ENCODE measurements at places on chromosomes 2 and 18.

GRCh38 chr18:10804126-10804525 lies 278.3 kb downstream of the NAPG start:
- DNase-seq: no peak

GRCh38 chr2:170391018-170391417 lies 213.1 kb downstream of the MYO3B start:
- DNase-seq: no peak

DNA sequence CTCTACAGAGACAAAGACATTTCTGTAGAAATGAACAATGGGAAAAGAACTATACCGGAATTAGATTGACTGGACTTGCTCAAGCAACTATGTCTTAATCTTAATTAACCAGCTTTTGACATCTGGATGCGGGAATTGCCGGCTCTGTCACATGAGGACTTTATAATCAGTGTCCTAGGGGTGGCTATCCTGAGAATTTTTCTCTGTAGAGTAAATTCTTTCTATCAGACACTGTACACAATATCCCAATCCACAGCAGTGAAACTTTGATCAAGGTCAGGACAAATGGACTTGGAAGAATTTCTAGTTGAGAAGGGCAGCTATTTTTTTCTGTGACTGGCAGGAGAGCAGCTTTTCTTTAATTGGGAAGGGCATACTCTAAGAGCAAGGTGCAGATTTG lies 322.1 kb downstream of the HRH4 start:
- no peak for DNase-seq

DNA sequence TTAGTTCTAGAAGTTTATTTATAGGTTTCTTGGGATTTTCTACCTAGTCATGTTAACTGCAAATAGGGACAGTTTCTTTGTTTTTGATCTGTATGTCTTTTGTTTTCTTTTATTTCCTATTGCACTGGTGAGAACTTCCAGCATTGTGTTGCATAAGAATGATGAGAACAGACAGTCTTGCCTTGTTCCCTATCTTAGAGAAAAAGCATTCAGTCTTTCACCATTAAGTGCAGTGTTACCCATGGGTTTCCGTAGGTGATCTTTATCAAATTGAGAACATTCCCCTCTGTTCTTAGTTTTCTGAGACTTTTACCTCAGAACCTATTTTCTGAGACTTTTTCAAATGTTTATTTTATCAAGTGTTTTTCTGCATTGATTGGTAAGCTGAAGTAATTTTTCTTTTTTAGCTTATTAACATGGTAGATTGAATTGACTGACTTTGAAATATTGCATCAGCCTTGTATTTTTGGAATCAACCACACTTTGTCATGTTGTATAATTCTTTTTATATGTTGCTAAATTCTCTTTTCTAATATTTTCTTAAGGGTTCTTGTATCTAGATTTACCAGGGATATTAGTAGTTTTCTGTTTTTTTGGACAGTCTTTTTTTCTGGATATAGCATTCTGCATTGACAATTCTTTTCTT lies 17.2 kb downstream of the MFSD6 start:
- DNase-seq: no peak

DNA sequence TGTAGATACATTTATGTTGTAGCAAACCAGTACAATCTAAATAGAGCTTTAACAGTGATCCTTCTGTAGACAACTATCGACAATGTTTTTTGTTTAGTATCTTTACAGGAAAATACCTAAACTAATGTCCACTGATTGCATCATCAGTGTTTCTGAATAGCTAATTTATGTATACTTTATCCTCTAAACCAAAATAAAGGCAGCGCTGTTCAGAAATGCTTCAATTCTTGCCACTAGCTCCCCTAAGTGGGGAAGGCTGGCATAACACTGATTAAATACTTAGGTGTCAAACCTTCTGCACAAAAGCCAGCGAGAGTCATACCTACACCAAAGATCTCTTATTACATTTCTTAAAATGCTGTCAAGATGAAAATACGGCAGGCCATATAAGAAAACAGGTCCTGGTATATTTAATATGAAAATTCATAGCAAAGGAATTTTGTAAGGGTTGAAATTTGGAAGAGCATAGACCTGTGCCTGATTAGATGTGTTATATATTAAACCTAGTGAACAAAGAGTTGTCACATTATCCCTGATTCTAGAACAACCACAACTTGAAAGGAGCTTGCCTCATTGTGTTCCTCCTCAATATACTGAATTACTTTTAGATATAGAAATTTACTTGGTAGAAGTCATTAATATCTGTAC lies 1693.4 kb upstream of the SLC39A10 start:
- peak; percentile 43 for DNase-seq

GRCh38 chr2:111117598-111118480 lies 2.9 kb upstream of the BCL2L11 start:
- DNase-seq: no peak

DNA sequence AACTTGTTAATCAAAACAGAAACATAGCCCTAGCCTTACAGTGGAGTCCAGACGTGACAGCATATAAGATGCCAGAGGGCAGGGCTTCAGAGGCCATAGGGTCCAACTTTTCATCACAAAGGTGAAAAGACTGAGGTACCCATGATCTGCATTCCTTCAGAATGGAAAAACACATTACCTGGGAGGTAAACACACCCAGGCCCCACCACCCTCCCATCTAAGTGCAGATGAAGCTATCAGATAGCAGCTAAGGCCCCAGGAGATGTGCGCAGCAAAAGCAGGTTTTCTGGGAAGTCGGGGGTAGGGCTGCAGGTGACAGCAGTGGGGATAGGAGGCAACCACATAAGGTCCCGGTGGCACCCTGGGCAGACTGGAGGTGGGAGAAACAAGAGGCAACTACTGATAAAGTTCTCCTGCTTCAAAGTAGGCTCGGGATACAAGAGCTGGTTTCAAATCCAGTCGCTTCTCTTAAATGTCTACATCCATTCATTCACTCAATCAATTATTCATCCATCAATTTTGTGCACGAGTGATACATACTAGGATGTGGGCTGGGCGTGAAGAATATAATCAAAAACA lies 75.1 kb upstream of the TMEM247 start:
- DNase-seq: no peak

- no peak for DNase-seq
These were observed 6.2 kb upstream of the DNAJB2 start for GRCh38 chr2:219272995-219273394.

GRCh38 chr2:73963385-73964120 lies 21.2 kb upstream of the TET3 start:
- no peak for DNase-seq

- no peak for DNase-seq
These were observed 92.6 kb downstream of the CDH19 start for GRCh38 chr18:66511289-66511688.

- DNase-seq: no peak
These were observed 1.1 kb downstream of the UGT1A1 start for GRCh38 chr2:233761040-233761769.

DNA sequence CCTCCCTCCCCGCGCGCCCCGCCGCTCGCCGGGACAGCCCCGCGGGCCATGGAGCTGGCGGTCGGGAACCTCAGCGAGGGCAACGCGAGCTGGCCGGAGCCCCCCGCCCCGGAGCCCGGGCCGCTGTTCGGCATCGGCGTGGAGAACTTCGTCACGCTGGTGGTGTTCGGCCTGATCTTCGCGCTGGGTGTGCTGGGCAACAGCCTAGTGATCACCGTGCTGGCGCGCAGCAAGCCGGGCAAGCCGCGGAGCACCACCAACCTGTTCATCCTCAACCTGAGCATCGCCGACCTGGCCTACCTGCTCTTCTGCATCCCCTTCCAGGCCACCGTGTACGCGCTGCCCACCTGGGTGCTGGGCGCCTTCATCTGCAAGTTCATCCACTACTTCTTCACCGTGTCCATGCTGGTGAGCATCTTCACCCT lies 865 bp downstream of the GALR1 start:
- DNase-seq: no peak

DNA sequence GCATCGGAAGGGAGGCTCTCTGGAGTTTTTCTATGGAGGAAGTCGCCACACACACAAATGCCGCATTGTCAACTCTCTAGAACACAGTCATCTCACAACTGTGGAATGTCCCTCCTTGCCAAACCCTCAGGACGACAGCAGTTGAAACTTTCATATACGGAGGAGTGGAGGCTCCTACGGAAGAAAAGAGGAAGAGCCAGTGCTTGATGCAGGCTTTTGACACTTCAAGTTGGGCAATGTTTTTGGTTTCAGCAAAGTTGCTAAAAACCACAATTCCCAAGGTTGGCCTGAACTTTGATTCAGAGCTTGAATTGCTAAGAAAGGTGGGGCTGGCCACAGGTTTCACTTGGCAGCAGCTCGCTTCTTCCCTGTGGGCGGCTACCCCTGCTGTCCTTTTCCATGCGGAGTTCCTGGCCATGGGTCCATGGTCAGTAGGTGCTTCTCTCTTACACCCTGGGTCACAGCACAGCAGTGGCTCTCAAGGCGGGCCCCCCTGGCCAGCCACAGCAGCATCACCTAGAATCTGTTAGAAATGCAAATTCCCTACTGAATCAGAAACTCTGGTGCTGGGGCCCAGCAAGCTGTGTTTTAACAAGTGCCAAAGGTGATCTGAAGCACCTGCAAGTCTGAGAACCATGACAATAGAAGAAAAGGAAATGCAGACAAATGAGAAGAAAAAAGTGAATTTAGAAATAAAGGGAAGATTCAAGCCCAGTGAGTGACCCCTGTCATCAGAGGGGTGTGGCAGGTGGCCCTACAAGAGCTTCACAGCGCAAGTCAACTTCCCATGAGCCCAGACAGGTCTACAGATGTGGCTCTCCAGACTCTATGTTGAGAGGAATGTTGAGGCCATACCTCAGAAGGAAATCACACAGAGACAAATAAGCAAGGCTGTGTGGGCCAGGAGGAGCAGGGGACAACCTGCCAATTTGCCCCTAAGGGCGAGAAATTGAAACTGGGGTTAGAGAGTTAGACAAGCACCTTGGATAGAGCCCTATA lies 856.4 kb downstream of the RNF144A start:
- no peak for DNase-seq

GRCh38 chr2:149076863-149077412 lies 38.4 kb downstream of the LYPD6B start:
- DNase-seq: no peak

GRCh38 chr18:78492813-78493371 lies 486.7 kb upstream of the SALL3 start:
- no peak for DNase-seq

Data from NCI-H1048 (cell line).